ENCODE measurements at places on chromosomes 1 and 21.

DNA sequence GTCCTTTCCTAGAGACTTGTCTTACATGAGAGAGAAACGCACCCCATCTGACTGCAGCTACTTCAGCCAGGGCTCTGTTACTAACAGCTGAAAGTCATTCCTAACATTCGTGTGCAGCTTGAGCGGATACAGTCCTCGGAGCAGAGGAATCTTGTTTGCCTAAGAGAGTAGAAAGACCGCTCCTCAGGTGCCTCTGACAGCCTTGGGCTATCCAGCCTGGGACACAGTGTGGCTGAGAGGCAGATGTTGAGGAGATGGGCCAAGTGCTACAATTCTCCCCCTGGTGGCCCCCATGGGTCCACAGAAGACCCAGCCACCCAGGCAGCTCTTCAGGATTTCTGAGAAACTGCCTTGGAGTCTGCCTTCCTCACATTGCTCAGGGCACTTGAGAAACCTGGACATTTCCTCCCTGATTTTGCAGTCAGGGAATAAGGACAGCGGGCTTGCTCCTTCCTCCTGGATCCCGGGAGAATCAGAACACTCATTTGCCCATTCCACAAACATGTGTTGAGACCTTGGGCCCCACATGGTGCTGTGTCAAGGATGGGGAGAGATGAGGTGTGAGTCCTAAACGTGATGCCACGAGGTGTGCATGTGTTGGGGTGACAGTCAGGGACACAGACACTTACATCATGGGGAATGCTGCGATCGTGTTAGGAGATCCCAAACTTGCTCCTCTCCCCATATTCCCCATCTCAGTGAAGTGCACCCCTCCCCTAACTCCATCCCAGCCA lies 13.1 kb downstream of the TRIM62 start:
- no peak for DNase-seq

DNA sequence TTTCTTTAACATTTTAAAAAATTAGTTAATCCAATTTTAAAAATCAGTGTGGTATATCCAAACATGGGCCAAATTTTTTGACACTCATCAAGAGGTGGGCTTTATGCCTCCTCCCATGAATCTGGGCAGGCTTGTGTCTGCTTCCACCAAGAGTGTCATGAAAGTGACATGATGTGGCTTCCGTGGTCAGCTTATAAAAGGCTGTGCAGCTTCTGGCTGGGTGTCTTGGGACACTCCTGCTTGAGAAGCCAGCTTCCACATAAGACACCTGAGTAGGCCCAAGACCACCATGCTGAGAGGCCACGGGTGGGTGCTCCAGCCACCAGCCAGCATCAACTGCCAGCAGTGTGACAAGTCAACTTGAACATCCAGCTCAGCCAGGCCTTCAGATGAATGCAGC lies 74.3 kb upstream of the RUNX3 start:
- DNase-seq, result no peak

- DNase-seq, result no peak
Observed at GRCh38 chr1:13779930-13780329, 79.9 kb downstream of the PRDM2 start.

GRCh38 chr1:232457595-232457994 lies 172.3 kb downstream of the SIPA1L2 start:
- no peak for DNase-seq

- no peak for DNase-seq
Observed at GRCh38 chr1:225437710-225438437, 10.0 kb upstream of the LBR start.

DNA sequence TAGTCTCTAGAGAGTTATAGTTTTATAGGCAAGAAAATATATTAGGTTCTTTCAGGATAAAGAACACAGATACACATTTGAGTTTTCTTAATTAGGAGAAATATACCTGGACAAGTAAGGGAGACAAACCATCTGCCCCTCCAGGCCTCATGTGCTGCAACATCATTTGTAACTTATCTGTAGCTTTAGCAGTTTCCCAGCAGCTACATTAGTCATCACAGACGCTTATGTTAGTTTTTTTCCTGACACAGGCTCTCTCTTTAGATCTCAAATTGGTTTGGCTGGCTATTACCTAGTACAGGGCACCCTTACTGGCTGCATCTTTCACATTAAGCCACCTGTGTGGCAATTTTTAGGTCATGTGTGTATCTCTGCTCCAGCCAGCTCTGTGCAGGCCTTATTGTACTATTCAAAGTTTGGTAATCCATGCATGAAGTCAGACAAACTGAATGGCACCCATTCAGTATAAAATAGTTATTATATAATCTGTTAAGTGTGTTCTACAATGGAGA lies 25.9 kb downstream of the GNPAT start:
- DNase-seq, result no peak

DNA sequence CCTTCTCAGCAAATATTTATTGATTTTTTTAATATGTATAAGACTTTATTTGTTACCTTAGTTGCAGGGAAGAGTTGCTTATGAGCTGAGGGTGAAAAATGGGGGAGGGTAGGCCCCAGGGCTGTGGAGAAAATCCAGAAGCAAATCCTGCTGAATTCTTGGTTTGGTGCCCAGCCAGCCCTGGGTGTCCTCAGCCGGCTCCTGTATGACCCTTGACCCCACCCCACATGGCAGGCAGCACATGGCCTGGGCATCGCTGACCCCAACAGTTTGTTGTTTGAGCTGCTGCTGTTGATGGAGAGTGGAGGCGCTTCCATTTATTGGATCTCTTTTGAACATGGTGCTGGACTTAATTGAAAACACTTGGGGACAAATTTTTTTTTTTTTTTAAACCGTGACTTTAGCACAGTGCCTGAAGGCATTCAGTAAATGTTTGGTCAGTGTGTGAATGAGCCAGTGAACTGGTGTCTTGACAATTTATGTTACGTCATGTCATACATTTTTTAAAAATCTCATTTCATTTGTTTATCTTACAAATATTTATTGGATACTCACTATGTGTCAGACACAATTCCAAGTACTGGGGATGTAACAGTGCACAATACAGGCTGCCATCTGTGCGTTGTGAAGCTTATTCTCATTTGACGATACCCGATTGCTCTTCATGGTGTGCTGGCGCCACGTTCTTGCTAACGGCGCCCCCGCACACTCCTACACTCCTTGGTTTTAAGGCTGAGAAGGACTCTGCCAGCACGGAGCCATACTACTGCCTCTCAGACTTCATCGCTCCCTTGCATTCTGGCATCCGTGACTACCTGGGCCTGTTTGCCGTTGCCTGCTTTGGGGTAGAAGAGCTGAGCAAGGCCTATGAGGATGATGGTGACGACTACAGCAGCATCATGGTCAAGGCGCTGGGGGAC lies 98.8 kb downstream of the MTR start:
- DNase-seq, result no peak
